ENCODE measurements at places on chromosomes 12 and 14.
A peak's percentile ranks its signal among the peaks of the same experiment; 100 is the strongest.

DNA sequence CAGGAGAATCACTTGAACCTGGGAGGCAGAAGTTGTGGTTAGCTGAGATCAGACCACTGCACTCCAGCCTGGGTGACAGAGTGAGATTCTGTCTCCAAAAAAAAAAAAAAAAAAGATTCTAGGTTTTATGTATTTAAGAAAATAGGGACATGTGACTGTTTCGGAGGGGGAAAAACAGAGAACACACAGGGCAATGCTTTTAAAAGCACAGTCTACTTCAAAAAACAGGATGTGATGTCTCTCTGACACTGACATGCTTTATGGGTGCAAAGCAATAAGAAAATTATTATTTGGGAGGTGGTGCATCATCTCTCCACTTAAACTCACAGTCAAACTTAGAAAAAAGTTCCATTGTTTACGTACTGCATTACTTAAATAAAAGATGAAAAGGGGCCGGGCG lies 28.7 kb downstream of the CLIP1 start:
- no peak for DNase-seq

DNA sequence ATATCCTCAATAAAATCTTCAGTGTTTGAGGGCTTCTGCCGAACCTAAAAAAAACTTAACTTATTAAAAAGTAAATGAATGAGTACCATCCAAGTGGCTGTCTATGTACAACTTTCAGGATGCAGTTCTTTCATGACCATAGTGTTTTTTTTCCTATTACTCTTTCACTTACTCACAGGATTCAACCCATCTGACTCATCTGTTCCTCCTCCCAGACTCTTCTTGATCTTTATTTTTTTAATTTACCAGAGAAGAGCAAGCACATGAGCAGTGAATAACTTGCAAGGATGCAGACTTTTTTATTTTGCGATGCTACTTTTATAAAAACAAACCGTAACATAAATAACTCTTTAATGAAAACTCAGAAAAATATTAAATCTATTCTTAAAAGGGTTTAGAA lies 24.5 kb downstream of the RECQL start:
- DNase-seq, result peak; percentile 29

DNA sequence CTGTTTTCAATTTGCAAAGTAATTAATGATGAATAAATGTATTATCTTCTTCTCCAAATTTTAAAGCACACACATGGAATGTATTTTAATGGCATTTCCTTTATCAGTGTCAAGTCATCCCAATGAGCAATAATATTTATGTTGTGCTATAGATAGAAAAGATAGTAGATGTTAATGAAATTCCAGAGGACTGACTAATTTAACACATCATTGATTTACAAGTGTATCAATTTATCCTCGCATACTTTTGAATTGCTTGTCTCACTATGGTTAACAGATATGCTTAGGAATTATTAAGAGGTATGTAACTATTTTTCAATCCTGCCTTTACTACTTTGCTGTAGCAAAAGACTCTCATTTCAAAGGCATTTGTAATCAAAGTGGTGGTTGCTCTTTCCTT lies 842.9 kb downstream of the SLC6A15 start:
- DNase-seq, result peak; percentile 29

DNA sequence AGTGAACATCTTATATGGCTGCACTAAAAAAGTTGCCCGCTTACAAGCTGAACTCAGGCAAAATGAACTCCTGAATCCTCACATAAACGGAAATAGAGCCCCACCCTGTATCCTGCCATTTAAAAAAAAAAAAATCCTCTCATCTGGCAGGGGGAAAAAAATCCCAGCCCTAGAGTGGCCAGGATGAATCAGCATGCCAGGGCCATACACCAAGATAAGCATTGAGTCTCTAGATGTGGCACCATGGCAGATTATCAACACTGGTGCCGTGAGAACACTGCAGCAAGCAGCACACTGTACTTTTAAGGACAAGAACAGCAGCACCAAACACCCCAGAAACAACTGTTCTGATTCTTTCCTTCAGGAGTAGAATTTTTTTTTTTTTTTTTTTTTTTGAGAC lies 65.5 kb downstream of the RASSF3 start:
- no peak for DNase-seq

DNA sequence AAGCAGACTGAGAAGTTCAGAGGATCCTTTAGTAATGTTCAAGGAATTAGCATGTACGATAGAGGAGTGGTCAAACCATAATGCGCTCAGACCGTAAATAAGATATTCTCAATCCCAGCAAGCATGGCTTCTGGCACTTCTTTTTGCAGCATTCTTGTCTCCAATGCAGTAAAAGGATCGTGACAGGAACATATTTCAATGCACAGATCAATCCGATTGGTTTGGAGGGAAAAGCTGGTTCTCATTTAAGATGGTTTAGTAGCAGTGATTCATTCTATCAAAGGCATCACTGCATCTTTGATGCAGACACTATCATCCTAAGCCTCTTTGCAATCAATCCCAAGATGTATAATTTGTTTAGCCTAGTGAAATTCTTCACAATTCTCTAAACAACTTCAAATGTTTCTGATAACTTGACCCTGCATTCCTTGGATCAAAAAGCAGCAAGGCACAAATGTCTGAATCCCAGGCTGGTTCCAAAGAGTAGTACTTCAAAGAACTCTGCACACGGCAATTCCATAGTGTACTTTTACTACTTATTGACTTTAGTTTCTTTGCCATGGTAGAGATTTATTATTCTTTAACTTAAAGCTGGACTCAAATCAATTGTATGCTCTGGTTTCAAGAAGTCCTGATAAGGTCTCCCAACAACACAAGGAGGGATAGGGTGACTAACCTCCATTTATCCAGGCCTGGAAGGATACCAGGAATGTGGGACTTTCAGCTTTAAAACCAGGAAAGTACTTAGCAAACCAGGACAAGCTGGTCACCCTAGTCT lies 96.8 kb upstream of the MDM1 start:
- no peak for DNase-seq

DNA sequence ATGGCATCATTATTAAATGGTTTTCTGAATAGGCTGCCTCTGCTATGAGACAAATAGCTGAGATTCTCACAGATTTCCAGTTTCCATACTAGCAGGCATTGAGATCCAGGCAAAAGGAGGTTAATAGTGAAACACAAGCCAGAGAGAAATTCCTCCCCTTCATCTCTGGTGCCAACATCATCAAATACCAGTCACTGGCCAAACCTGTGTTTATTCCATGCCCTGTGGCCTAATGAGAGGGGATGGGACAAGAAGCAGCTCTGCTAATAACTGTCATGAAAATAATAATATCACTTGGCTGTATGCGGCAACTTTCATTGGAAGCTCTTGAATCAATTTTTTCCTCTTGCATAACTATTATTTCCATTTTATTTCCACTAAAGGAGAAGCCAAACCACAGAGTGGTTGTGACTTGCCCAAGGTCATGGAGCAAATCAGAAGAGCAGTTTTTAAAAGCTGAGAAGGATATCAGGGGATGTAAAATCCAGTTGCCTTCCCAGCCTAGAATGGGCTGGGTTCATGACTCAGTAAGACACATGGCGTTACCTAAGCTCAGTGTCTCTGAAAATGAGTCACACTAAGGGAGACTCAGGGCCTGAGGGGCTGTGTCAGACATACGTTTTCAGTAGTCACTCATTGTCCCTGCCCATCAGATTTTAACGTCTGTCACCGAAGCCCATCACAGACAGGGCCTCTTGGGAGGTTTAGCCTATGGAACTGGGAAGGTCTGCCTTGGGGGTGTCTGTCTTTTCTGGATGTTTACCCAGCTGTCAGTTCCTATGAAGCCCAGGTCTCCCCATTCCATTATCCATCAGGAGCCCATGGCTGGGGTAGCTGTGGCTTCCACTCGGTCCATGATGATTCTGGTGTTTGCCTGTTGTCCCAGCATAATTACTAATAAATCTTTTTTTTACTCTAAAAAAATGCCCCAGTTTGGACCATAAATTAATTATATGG lies 208.8 kb upstream of the EEA1 start:
- DNase-seq, result no peak

- DNase-seq, result no peak
Measured at GRCh38 chr12:114221957-114222630, 183.8 kb downstream of the TBX5 start.

DNA sequence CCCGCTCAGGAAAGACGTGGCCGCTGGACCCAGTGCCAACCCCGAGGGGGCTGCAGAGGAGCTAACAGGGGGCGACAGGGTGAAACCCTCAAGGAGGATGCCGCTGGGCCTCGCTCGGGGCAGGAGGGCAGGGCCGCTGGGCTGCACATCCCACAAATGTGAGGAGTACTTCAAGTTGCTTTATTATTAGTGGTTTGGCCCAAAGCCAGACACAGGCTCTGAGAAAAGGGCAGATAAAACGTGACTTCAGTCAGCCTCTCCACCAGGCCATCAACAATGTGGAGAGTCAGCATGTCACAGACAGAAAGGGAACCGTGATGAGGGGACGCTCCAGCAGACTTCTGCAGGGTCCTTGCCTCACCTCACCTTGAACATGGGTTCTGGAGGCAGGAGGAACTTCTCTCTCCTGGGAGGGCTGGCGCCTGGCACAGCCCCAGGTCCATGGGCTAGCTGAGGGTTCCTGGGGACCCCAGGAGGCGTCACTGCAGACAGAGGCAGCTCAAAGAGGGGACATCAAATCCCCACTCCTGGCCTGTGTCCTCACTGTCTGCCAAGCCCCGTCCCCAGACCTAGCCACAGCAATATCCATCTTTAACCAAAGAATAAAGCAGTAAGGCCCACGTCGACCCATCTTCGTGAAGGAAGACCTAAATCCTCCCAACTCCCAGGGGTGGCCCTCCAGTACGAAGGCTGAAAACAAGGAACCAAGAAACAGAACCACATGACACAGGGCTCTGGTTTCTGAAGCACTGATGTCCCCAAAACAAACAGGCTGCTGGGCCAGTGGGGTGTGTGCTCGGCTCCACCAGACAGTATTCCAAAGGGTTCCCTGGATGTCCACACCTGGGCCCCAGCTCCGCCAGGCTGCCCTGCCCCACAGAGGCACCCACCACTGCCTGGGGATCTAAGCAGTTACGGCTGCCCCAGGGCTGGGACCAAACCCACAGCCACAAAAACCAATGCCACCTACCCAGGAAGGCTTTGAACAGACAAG lies 35.1 kb downstream of the CCDC85C start:
- no peak for DNase-seq

DNA sequence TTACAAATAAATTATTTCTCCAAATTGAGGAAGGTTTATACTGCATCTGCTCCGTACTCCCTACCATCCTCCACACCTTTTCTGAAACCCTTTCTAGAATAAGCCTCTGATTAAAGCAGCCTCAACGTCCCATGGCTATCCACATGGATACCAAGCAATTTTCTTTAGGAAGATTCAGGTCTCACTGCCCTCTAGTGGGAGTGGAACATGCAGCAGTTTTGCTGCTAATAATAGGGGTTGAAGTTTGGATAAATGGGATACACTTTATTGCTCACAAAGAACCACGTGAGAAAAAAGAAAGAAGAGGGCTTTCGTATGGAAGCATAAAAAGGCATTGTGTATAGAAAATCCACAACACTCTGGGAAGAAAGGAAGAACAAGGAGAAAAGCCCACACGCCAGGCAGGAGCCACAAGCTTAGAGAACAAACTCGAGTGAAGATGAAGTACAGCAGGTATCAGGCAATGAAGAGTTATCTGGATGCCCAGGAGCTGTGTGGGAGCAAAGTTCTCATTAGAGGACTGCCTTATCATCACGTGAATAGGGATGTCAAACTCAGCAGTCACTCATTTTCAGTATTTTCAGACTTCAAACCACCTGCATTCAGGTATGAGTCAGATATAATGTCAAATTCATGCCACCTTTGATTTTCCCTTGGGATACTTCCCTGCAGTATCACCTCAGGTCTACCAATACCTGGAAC lies 45.8 kb downstream of the CCER1 start:
- no peak for DNase-seq

GRCh38 chr12:26717757-26718156 lies 115.2 kb downstream of the ITPR2 start:
- no peak for DNase-seq

DNA sequence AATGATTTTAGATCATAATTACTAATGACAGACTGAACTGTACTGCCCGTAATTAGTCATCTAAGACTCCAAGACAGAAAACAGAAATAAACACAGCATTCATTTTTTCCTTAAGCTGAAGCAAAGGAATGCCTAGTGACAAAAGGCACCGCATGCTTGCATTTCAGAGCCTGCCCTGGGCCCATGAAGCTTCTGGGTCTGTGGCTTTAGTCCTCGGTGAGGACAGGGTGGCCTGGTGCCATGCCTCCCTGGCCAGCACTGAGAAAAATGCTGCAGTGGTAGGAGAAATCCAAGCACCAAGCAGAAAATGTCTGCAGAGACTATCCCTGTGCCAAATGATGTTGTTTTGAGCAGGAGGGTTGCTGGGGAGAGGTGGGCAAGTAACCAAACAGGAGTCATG lies 171.6 kb downstream of the CALM1 start:
- no peak for DNase-seq

Data from AG04449 (cell line).